ENCODE measurements at places on chromosomes 2 and 18.

- no peak for DNase-seq
Measured at GRCh38 chr2:199228887-199229819, 228.6 kb downstream of the SATB2 start.

DNA sequence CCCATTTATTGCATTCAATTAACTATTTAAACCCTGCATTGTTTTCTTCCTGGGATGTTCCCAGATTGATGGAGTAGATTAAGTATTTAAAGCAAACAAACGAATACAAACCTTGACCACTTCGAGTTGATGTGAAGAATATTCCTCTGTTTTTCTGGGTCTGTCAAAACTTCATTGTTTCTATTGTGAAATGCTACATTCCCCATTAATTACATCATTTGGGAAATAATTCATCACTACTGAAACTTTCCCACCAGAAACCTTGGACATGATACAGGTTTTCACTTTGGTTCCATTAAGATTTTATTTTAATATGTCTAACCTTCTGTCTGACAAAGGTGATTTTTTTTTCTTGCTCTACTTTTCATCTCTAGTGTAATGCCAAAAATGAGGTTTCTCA is 365.1 kb upstream of the ETAA1 start:
- no peak for DNase-seq

GRCh38 chr18:6495536-6495935 is 80.8 kb upstream of the L3MBTL4 start:
- no peak for DNase-seq

DNA sequence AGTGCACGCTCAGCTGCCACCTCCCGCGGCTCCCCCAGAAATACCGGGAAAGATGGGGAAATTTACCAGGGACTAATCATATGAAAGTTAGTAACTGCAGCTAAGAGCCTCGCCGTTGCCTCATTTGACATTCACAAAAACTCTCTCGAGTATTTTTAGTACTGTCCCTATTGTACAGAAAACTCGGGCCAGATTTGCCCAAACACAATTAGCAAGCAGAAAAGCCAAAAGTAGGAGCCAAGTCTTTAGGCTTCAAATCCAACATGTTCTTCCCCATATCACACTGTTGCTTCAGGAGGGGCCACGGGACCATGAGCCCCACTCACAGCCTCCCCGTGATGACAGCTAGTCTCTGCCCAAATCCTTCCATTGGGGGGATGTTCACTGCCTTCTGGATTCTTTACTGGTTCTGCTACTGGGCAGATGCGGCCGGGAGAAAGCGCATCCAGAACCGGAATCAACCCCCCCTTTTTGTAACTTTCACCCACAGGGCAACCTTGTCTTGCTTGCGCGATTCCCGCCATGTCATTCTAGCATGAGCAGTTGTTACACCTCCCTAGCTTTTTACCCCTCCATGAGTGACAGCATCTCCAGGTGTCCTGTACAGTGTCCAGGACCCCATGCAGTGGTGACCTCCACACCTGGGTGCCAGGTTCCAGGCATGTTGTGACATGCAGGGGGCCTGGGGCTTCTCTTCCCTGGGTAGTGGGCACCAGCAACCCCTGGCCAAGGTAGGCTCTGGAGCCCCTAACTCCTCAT is 35.2 kb downstream of the CENPO start:
- DNase-seq: no peak

- no peak for DNase-seq
Measured at GRCh38 chr2:134619250-134619649, 99.5 kb downstream of the TMEM163 start.

- no peak for DNase-seq
Measured at GRCh38 chr2:157015015-157015575, 242.4 kb upstream of the GALNT5 start.

DNA sequence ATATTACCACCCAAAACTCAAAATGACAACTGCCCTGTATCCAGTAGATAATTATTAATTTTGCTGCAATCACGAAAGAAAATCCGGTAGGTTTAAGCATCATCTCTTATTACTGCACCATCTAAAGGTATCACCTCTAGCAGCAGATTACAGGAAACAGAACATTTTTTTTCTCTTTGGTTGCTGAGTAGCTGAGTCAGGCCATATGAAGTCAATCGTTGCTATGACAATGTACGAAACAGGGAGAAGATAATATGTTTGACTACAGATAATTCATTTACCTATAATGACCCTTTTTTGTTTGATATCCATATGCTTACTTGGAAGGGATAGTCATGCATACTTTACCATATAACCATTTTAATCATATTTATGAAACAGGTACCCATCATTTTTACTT is 831.6 kb upstream of the CHAC2 start:
- DNase-seq: no peak

DNA sequence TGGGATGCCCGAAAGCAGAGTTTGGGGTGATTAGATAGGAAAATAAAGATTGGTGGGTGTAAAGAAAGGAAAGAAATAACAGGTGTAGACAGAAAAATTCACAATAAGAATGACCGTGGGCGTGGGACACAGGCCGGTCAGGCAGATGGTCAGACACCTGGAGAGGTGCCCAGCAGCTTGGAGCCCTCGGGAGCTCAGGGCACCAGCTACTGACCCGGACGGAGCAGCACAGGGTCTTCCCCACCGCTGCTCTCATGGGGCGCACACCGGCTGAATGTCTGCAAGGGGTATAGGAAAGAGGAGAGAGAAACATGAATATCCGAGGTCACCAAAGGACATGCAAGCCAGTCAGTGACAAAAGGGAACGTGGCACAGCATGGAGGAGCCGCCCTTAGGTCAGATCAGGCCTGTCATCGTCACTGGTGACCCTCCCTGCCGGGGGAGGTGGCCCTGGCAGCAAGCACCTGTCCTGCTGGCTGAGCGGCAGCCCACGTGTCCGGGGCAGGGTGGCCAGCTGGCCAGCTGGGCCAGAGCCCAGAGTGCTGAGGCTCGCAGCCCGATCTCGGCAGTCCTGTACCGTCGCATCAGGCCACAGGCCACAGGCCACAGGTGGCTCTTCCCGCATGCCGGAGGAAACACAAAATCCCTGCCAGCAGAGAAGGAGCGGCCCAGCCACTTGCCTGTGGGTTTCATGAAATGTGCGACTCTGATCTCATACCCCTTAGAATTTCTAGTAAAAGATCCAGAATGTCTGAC is 112.0 kb upstream of the NDUFV2 start:
- no peak for DNase-seq

DNA sequence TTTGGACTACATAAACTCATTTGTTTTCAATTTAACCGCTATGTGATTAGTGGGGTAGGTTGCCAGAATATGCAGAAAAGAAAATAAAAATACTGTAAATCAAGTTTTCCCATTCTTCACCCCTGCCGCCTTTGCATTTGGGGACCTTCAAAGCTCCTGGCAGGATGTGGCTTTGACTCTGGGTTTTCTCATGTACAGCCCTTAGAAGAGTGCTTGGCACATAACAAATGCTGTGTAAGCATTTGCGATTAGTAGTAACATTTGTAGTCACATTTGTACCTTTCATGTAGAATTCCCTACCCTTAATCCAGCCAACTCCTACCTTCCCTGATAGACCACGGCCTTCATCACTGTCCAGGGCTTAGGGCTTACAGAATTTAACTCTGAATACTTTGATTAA is 262.6 kb downstream of the MREG start:
- no peak for DNase-seq

GRCh38 chr2:45432406-45432805 is 178.7 kb downstream of the SRBD1 start:
- no peak for DNase-seq

GRCh38 chr2:55431982-55432627 is 12.4 kb upstream of the CCDC88A start:
- DNase-seq: no peak

DNA sequence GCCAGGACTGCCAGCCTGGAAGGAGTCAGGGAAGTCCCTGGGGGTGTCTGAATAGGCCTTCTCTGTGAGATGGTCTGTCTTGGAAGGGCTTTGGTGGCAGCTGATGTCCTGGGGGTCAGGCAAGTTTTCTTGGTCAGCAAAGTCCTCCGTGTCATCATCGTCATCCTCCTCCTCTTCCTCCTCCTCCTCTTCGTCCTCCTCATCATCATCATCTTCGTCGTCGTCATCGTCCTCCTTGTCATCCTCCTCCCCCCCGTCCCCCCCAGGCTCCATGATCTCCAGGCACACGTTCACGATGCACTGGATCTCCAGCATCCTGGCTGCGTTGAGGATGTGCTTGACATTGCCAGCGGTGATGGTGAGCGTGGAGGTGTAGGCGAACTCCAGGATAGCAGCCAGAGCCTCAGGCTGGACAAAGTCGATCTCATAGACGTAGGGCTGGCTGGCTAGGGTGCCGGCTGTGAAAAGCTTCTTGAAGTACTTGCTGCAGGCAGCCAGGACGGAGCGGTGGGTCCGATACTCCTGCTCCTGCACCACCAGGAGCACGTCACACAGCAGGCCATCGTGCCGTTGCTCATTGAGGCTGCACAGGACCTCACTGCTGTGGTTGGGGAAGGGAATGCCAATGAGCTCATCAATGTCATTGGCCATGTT is 110.1 kb upstream of the SMAD2 start:
- DNase-seq: no peak

DNA sequence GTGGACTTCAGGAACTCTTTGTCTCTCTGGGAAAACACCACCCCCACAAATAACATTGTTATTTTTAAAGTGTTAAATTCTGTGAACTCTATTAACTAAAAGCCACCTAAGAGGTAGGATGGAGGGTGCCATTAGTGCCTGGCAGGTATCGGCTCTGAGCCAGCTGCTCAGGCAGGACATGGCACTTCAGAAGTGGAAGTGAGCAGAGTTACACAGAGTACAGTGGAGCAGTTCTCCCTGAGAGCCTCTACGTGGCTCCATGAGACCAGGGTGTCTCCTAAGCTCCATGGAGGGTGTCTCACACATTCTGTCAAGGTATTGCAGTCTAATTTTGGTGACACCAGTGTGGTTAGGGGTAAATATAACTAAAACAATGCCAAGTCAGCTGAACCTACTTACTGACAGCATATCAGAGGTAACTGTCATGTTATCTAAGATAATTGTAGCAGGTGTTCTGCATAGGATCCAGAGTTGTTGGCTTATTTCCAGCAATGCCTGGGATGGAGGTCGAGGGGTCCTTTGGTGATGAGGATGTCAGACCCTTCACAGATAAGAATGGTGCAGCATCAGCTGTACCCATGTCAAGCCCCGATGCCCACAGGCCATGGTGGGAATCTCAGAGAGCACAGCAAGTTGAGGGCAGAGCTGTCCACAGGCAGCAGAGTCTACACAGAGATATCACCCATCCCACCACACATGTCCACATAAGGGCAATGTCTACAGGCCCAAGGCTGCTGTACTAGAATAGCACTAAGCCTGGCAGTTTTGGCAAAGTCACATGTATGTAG is 8.6 kb upstream of the MALL start:
- no peak for DNase-seq

GRCh38 chr2:120433816-120434290 is 87.9 kb downstream of the INHBB start:
- no peak for DNase-seq

DNA sequence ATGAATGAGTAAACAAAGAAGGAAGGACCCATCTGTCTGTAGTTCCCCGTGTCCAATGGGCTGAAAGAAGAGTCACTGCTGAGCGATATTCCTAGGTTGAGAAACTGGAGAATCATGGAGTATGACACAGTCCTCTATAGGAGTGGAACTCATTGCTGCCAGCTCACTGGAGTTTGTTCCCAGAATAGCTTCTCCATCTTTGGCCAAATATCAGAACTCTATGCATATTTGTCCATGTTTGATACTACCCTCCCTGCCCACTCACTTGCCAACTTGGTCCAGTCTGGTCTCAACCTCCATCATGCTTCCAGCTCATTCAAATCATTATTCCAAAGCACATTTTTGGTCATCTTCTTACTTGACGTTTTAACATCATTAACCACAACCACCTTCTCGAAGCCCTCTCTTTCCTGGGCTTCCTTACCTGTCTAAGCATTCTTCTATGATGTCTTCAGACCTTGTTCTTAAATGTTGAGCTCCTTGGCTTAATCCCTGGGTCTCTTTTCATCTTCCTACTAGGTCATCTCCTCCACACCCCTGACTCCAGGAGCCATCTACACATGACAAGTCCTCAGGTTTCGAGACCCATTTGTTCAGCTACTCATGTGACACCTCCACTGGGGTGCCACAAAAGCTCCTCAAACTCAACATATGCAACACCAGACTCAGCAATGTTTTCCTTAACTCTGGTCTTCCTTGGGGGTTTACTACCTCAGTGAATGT is 221.6 kb downstream of the MYCN start:
- DNase-seq: no peak

DNA sequence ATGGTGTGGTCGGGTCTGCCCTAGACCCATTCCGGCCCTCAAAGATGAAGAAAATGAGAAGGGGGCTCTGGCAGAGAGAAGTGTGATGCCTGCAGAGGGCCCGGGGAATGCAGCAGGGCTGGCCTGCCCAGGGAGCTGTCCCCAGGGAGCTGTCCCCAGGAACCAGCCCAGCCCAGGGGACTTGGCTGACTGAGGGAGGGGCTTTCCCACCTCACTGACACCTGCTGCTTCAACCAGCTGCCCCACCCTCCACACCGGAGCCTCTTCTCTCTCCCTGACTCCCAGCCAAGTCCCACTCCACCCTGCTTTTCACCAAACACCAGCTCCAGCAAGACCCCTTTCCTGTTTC is 111.2 kb downstream of the STPG4 start:
- no peak for DNase-seq

DNA sequence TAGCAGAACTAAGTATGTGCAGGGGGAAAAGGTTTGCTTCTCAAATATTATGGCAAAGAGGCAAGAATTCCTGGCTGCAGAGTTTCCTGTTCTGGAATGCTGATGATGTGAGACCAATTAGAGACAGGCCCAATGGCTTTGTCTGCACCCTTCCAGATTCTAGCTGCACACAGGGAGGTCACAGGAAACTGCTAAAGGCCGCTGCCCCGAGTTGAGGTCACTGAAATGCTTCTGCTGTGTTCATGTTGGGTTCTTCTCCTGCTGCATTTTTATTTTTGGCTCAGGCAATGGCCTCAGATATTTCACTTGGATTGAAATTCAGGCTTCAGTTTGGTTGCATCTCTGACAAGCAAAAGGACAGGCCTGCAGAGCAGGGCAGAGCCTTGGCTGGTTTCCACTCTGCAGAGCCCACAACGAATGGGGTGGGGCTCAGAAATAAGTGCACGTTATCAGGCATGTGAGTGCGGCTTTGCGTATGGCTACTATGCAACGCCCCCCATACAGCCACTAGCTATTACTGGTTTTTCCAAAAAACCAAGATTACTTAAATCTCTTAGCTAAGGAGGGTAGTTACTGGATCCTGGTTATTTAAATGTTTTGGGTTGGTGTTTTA is 66.9 kb upstream of the FZD5 start:
- no peak for DNase-seq

- peak; percentile 34 for DNase-seq
Measured at GRCh38 chr2:239399433-239399920, 1.3 kb downstream of the HDAC4 start.

GRCh38 chr2:126496493-126496892 is 159.5 kb upstream of the GYPC start:
- no peak for DNase-seq

DNA sequence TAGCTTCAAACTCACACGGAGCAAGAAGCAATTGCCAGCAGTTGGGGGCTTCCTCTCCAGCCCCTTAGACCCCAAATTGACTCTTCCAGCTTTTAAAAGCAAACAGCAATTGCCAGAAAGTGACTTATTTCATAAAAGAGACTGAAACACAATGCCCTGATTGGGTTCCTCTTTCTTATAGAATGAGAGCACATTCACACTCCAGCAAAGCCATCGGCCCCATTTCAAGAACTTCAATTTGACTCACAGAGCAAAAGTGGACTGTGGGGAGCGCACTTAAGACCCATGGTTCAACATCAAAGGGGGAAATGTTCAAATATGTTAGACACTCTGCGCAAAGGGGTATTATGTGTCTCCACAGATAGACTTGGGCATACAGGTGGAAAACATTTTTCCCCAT is 484.7 kb downstream of the BCL11A start:
- DNase-seq: no peak

All from activated CD4-positive, alpha-beta T cell treated with anti-CD3 and anti-CD28 coated beads, Interleukin-2, amount 50 U/mL, for 1 hour (primary cell).